ENCODE measurements at places on chromosomes 16 and 17. TPM values are rescaled to one million over a fixed set of nuclear protein-coding genes. Genes with fewer than 3 reads are reported as not detected.

DNA sequence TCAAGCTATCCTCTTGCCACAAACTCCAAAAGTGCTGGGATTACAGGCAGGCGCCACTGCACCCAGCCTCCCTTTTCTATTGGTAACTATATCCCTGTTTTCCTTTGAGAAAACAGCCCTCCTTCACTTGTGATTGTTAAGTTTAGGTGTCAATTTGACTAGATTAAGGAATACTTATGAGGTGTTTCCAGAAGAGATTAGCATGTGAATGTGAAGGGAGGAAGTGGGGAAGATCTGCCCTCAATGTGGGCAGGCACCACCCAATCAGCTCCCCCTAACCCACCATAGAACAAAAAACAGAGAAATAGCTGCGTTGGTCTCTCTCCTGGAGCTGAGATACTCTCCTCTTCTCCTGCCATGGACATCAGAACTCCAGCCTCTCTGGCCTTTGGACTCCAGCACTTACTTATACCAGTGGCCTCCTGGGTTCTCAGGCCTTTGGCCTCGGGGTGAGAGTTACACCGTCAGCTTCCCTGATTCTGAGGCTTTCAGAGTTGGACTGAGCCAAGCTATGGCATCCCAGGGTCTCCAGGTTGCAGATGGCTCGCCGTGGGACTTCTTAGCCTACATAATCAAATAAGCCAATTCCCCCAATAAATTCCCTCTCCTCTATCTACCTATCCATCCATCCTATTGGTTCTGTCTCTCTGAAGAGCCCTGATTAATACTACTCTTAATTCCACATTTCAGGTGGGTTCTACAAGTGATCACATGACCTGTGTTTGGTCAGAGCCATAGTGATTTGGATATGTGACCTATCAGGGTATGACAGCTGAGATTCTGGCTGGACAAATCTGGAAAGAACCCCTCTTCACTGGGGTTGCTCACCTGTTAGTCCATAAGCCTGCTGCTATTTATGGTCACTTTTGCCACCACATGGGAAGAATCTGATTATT is 12.0 kb upstream of the STAT3 start:
- no peak for DNase-seq

DNA sequence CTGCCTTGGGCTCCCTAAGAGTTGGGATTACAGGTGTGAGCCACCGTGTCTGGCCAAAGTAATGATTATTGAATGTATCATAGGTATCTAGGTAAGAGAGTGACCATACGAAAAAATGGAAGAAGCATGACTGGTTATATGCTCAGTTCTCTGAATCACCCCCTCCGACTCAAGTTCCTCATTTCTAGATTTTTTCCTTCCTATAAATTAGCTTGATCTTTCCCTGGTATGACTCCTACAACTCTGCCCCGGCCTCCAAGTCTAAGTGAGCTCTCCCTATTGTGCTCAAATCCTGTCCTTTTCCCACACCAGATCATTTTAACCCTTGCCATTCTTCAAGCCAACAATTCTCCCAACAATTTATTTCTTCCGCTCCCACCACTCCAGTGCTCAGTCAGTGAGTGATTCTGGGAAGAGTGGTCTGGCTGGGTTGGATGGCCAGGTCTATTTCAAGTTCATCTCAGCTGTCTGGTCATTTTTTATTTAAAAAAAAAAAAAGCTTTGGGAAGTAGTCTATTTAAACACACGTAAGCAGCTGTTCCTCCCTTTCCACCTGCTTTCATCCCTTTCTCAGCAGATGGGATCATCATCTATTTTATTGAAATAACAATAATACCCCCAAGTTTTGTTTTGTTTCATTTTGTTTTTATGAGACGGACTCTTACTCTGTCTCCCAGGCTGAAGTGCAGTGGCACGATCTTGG is 120.2 kb upstream of the HS3ST2 start:
- DNase-seq, result no peak

- peak; percentile 88 for DNase-seq
These were observed 75.9 kb upstream of the TNRC6C start for GRCh38 chr17:77882481-77883212.

- peak; percentile 81 for DNase-seq
These were observed 693.3 kb downstream of the CDH11 start for GRCh38 chr16:64428463-64429113.

GRCh38 chr17:77546772-77547241 is 406.0 kb downstream of the SEC14L1 start:
- peak; percentile 18 for DNase-seq

Gene DNAJC7
- total RNA-seq, result 96.0 TPM

DNA sequence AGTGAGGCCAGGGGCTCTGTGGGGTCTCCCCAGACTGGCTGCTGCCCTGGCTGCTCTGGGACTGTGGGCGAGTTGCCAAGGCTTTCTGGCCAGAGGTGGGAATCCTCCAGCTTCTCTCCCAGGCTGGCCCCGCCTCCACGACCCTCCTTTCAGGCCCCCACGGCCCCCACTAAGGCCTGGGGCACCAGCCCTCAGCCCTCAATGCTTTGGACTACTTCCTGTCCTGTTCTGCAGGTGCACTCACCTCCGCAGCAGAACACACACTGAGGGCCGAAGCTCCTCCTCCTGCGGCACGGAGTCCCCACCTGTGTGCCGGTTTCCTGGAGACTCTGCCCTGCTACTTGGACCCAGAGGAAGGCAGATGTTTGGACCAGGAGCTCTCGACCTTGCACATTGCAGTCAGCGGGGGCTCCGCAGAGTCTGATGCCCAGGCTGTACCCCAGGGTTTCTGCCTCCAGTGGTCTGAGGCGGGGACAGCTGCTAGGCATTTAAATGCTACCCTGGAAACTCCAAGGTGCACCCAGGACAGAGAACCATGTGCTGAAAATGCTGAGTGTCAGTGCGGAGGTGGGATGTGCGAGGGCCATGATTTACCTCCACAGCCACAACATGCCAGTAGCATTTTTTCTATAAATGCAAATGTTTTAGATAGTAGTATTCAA is 223.8 kb downstream of the IRF8 start:
- no peak for DNase-seq

Gene RUNDC3A
- 3.4 TPM for total RNA-seq

DNA sequence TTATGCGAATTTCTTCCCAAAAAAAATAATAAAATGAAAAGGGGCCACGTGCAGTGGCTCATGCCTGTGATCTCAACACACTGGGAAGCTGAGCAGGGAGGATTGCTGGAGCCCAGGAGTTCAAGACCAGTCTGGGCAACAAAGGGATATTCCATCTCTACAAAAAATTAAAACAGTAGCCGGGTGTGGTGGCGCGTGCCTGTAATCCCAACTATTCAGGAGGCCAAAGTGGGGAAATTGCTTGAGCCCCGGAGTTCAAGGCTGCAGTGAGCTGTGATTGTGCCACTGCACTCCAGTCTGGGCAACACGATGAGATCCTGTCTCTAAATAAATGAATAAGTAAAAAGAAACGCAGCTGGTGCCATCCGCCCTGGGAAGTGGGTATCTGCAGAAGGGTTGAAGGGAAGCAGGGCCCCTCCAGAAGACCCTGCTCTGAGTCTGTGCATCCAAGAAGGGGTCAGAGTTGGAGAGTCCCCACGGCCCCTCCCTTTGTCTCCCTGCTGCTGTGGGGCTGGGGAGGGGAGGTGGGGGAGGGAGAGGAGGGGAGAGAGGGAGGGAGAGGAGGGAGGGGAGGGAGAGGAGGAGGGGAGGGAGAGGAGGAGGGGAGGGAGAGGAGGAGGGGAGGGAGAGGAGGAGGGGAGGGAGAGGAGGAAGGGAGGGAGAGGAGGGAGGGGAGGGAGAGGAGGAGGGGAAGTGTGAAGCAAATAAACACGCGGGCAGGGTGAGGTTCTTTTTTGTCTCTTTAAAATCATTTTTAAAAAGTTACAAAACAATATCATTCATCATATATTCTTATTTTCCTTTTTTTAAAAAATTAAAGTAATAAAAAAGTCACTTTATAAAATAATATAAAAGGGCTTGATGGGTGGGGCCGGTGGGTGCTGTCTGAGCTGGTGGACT is 5.0 kb upstream of the MYADML2 start:
- no peak for DNase-seq

Gene TNK1
- total RNA-seq, result 1.6 TPM

DNA sequence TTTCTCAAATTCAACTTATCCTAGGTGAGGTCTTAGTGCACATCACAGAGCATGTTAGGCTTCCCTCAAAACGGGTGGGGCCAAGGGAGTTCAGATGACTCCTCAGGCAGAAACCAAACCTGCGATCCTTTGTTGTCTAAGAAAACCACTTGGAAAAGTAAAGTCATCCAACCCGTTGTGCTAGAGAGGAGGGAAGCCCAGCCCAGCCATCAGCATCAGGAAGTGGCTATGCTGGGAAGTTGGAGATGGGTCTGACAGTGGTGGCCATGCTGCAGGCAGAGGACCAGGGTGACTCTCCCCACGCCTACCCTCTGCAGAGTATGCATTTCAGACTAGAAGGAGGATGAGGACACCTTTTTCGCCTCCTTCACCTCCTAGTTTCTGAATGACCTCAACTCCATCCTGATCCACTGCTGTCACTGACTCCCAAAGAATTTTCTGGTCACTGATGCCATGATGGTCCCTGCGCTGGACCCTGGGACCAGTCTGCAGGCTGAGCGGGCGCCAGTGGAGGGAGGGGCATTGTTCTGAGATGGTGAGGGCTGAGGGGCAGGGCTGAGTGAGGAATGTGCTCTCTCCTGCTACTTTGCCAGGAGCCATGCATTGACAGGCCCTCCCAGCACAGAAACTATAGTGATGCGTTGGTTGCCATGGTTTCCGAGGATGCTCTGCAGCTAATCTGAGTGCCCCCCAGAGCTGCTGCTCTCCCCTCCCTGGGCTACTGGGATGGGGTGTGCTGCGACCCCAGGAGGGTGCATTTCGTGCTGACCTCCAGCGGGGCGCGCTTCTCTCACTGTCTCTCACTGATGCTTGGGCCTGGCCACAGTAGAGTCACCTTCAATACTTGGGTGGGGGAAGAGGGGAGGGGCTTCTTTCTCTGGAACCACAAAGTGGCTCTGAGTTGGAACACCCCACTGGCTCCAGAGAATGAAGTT is 20.4 kb downstream of the ALOX12B start:
- DNase-seq, result no peak

DNA sequence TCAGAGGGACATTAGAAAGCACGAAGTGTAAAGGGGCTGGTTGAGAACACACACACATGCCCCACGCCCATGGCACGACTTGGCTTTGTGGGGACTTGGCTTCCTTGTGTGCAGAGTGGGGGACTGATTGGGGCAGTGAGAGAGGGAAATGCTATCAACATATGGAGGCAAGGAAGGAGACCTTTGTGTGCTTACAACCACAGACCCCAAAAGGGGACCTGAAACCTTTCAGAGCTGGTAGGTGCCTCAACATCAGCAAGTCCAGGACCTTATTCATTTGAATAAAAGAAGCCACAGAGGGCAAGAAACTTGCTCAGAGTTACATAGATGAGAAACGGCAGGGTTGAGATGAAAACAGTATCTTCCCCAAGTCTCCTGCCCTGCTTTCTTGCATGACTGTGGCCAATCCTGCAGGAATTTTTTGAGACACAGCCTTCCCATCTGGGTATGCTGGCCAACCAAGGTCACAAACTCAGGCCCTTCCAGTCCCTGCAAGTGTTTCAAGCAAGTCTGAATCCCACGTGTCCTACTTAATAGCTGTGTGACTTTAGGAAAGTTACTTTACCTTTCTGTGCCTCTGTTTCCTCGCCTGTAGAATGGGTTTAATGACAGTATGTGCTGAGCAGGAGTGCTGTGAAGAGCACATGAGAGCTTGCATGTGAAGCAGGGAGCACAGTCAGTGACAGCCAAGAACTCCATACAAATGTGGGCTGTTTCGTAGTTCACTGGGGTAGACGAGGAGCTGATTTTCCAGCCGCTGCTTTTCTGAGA is 26.2 kb downstream of the C16orf78 start:
- DNase-seq, result no peak

DNA sequence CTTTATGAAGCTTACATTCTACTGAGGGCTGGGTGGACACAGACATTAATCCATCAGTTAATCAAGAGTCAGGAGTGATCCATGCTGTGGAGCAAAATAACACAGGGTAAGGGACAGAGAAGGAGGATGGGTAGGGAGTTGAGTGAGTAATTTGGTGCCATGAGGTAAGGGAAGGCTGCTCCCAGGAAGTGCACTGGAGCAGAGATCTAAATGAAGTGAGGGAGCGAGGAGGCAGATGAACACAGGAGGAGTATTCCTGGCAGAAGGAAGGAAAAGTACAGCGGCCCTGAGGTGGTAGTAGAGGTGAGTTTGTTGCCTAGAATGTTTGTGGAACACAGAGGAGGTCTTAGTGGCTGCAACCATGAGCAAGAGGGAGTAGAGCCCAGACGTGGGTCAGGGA is 34.8 kb downstream of the ASIC2 start:
- no peak for DNase-seq

- DNase-seq, result no peak
These were observed 24.9 kb upstream of the CLEC18A start for GRCh38 chr16:69926241-69926640.

GRCh38 chr16:79811541-79811940 is 211.0 kb upstream of the MAF start:
- no peak for DNase-seq

DNA sequence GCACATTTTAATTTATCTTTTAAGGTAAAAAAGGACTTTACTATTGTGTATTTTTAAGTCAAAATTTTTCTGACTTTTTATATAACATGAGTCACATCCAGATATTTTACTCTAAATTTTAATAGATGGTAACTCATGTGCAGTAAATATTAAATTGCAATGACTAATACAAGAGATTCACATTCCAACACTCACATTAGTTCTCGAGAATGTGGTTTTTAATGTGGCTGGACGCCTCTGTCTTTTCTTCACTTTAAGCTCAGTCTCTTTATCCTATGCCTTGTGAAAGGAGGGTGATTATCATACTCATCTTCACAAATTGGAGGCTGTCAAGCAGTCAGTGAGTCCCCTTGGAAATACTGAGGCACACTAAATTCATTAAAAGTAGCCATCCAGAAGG is 315.6 kb downstream of the HS3ST3B1 start:
- no peak for DNase-seq

DNA sequence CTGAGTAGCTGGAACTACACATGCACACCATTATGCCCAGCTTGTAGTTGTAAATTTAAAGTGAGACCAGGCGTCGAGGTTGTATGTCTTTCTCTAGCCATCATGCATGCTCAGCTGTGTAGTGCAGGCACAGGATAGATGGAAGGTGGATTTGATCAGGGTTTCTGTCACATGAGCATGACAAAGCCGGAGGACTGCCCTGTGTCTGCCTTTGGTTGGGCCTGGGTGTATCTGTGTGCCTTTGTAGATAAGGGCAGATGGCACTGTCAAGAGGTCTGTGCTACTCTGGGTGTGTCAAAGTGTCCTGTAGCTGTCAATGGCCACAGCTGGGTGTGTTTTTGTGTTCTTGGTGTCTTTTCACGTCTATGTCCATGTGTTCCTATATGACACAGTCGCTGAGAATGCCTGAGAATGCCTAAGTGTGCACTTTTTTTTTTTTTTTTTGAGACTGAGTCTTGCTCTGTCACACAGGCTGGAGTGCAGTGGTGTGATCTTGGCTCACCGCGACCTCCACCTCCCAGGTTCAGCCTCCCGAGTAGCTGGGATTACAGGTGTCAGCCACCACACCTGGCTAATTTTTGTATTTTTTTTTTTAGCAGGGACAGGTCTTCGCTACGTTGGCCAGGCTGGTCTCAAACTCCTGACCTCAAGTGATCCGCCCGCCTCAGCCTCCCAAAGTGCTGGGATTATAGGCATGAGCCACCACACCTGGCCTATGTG is 4.1 kb upstream of the NAGS start:
- DNase-seq, result no peak

- DNase-seq, result no peak
These were observed 8.9 kb downstream of the HID1 start for GRCh38 chr17:74963656-74964055.

- DNase-seq, result no peak
These were observed 2.5 kb downstream of the MAF start for GRCh38 chr16:79598063-79598347.

GRCh38 chr16:73390936-73391335 is 343.0 kb upstream of the ZFHX3 start:
- peak; percentile 71 for DNase-seq

Data from astrocyte (in vitro differentiated cells and primary cell).